Left hindlimb (tissue), 1 donor: ENCODE measurements at places on chromosomes 4 and X.

- no peak for DNase-seq
Measured at GRCh38 chrX:150366951-150367545, 3.9 kb downstream of the MAMLD1 start.

- DNase-seq: no peak
Measured at GRCh38 chr4:25842229-25842845, 20.5 kb downstream of the SEL1L3 start.

DNA sequence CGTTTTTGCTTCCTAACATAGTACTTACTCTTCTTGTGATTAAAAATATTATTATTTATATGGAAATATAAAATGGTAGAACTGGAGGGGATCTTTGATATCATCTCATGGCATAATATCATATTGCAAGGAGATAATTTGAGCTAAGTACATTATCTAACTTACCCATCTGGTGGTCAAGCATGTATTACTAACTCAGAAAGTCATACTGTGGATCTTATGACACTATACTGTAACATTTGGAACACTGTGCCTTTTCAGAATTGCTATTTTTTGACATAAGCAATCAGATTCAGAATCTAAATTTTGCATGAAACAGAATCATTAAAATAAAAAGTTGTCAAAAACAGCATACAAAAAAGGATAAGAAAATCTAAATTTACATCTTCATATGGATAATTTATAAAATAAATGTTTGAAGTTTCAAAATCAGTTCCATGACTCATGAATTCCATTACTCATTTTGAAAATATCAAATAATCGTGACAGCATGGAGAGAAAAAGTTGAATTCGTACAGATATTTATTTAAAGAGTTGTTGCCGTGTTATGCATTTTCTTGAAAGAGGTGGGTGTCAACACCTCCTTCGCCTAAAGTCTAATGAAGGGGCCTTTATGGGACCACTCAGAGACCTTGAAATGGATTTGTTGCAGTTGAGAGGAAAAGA lies 928.1 kb downstream of the PDHA2 start:
- no peak for DNase-seq

- no peak for DNase-seq
Measured at GRCh38 chr4:83329521-83330110, 5.0 kb downstream of the HPSE start.

- no peak for DNase-seq
Measured at GRCh38 chr4:138938366-138938690, 77.3 kb upstream of the NOCT start.

GRCh38 chrX:34987646-34988045 lies 45.0 kb downstream of the FAM47B start:
- no peak for DNase-seq

- DNase-seq: no peak
Measured at GRCh38 chr4:138522366-138522765, 280.2 kb upstream of the SLC7A11 start.

DNA sequence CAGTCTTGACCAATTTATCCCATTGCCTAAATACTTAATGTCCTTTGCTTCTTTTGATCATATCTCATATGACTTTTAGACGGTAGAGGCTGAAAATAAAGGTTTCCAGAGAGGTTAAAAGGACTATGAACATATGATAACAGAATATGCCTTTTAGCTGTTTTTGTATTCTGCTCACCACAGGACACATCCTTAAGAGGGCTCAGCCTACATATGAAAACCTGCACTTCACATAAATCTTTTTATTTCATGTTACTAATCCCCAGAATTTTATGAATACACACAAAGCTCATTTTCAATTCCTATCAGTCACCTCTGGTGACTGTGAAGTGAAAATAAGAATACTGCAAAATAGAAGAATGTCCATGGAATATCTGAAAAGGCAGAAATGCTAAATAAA lies 92.0 kb downstream of the GPM6A start:
- no peak for DNase-seq

DNA sequence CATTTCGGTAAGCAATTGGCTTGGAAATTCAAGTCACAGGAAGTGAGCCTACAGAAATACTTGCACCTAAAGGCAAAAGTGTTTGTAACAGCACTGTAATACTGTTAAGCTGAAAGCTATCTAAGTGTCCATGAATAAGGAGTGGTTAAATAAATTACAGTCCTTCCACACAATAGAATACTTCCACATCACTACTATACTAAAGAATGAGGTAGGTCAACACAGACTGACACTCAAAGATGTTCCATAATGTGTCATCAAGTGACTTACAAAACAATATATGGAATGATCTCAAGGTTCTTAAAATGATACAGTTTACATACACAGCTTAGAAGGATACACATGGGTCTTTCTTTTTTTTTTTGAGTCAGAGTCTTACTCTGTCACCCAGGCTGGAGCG lies 27.0 kb downstream of the SLC10A6 start:
- DNase-seq: no peak

DNA sequence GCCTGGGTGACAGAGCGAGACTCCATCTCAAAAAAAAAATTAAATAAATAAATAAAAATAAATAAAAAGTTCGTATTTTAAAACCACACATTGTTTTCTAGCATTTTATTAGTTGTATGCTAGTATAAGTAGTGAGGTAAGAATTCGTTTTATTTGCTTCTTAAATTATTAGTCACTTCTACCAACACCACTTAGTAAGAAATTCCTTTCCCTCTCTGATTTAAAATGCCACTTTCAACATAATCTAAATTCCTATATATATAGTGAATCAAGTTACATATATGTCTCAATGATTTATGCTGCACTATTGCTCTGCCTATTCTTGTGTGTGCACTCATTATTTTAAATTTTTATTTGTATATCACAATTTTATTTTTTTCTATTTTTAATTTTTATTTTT lies 72.1 kb downstream of the MAGEC1 start:
- no peak for DNase-seq

DNA sequence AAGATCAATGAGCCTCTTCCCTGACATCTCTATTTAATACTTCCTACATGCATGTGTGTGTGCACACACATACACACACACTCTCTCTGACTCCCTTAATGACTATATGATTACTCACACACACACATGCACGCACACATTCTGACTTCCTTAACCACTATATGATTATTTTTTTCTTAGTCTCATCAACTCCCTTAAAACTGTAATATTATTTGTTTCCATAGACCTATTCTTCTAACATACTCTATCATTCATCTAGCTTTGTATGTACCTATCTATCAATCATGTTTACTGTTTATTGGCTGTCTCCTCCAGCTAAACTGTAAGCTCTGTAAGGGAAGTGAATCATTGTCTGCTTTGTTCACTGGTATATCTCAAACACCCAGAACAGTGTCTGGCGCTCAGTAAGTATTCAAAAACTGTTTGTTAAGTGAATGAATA lies 236.6 kb downstream of the RASL11B start:
- DNase-seq: no peak

GRCh38 chrX:80139564-80139963 lies 125.0 kb downstream of the TBX22 start:
- no peak for DNase-seq

GRCh38 chr4:103405415-103405814 lies 207.3 kb upstream of the CENPE start:
- DNase-seq: no peak

- no peak for DNase-seq
Measured at GRCh38 chr4:82677327-82677726, 115.5 kb upstream of the TMEM150C start.

DNA sequence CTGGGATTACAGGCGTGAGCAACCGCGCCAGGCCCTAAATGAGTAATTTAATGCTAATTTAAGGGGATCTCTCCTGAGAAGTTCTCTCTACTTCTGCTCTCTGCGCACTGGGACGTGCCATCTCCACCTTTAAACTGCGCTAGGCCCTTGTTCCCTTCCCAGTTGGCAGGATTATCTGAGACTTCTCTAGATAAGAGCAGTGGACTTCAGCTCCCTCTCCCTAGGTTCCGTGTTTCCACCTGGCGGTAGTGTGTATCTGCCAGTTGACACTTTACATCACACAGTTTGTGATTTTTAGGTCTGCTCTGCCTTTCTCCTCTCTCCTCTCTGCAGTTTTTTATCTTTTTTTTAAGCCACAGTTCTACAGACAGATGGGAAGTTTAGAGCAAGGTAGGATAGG lies 40.2 kb downstream of the ARHGAP10 start:
- no peak for DNase-seq

GRCh38 chrX:107290019-107290418 lies 83.6 kb downstream of the DNAAF6 start:
- DNase-seq: no peak

DNA sequence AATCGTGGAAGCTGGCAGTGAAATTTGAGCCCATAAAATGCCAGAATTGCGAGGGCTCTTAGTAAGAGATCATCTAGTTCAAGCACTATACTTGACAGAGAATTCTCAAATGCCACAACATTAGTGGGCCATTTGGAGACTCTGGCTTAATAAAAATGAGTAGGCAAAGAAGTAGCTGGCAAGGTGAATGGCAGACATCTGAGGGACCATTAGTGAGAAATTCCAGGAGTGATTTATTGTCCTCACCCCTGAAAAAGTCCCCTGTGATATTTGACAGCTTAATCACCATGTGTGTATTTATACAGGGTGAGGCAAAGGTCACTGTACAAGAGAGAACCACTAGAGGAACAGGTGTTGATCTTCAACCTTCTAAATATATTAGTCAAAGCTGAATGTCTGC lies 207.5 kb downstream of the CHRDL1 start:
- no peak for DNase-seq

DNA sequence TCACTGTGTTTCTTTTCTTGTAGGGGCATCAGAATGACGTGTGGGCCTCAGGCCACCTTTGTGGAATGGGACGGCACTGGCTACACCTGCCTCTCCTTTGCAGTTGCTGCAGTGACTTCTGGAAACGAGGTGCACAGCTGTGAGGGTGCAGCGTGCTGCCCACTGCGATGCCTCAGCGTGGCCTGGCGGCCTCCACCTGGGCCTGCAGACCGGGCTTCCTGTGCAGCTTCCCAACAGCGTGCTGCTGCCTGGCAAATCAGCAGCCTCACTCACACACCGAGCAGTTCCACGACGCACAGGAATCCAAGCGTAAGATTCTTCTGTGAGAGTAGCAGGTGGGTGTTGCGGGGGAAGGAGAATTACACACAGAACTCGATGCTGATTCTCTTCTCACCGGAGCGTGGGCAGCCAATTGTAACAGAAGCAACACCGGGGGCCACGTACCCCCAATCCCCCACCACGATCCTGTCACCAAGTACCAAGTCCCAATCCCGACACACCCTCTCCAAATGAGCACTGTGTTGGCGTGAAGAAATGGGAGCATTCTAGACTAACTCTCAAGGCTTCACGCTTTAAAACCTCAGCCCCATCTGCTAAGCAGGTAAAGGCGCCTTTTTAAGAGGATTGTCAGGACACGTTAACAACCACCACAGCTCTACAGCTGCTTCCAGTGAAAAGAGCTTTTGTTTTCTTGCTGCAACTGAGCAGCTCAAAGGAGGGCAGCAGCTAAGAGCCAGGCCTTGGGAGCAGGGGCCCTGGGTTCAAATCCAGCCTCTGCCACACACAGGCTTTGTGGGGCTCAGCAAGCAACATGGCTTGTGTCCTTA lies 16.9 kb downstream of the WDR1 start:
- no peak for DNase-seq

- no peak for DNase-seq
Measured at GRCh38 chr4:24657768-24658617, 73.6 kb upstream of the DHX15 start.

DNA sequence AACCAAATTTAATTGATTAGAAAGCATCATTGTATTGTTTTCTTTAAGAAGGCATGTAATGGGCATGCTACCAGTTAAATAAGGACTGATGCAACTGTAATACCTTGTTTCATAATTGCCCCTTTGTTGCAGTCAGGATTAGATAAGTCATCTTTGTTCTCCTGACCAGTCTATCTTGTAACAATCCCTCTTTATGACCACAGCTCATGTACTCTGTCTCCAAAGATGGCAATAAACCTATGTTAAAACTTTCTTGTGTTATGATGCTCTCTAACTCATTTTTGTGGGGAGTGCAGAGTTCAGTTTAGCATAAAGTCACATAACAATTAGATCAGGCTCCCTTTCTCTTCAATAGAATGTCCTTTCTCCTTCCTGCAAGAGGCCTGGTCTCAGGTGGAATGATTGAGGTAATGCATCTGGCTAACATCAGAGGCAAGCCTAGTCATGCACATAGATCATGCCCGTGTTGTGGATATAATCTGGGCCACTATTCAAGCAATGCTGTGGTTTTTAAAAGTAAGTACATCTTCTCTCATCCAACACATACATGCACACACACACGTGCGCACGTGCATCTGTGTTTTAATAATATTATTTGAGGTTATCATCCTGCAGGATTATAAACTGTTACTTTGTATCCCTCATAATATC lies 45.6 kb downstream of the TMEM154 start:
- no peak for DNase-seq
